ENCODE measurements at places on chromosomes 16 and 17. TPM values are rescaled to one million over a fixed set of nuclear protein-coding genes. Genes with fewer than 3 reads are reported as not detected.

- DNase-seq: no peak
Measured at GRCh38 chr17:17484451-17484899, 7.7 kb downstream of the MED9 start.

- no peak for DNase-seq
Measured at GRCh38 chr17:42508426-42509165, 27.4 kb upstream of the NAGLU start.

Gene TNFRSF17
- not detected for total RNA-seq

DNA sequence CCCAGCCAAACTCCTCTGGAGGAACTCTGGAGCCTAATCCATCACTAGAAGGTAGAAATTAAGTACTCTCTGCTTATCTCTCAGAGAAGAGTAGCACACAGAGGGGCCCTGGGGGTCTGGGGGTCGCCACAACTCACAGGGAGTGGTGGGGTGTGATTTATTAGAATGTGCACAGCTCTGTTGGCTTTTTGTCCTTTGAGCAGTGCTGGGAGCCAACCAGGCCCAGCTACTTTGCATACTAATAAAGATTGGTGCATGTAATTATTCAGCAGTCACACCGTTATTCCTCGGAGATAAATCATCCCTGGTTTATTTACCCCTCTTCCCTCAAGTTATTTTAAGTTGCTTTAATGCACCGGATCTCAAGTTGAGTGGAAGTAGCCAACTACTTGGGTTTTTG lies 606.7 kb upstream of the EEF2KMT start:
- no peak for DNase-seq

Gene CLEC3A
- not detected for total RNA-seq

Gene CNGB1
- total RNA-seq: not detected

Gene TP53TG3B
- not detected for total RNA-seq

GRCh38 chr17:73769479-73769878 lies 125.2 kb upstream of the SDK2 start:
- no peak for DNase-seq
